ENCODE measurements at places on chromosomes 1 and 21.

DNA sequence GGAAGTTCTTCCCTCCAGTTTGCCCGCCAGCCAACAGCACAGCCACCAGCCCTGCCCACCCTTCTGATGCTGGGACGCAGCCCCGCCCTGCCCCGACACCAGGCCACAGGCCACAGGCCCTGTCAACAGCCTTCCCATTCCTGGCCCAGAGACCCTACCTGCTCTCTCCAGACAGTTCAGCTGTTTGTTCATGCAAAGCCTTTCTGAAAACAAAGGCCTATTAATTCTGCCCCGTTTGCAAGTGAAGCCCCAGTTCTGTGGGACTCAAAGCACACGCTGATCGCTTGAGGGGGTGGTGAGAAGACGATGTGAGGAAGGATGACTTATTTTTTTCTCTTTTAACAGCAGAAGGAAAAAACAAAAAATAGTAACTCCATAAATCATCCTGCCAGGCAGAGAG is 55.4 kb upstream of the KIF26B start:
- no peak for DNase-seq

- DNase-seq, result no peak
Observed at GRCh38 chr1:56824938-56825337, 5.7 kb upstream of the FYB2 start.

DNA sequence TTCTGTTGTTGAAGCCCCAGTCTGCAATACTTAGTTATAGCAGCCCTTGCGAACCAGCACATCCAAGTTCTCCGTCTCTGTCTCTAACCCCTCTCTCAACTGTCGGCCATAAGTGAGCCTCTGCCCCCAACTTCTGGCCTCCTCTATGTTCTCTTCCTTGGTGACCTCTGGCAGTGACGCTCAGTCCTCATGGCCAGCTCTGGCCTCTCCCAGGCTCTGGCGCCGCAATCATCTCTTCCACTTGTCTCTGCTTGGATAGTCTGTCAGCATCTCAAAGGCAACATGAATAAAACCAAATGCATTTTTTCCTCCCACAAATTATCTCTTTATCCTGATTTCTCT is 8.4 kb upstream of the HLCS start:
- no peak for DNase-seq

DNA sequence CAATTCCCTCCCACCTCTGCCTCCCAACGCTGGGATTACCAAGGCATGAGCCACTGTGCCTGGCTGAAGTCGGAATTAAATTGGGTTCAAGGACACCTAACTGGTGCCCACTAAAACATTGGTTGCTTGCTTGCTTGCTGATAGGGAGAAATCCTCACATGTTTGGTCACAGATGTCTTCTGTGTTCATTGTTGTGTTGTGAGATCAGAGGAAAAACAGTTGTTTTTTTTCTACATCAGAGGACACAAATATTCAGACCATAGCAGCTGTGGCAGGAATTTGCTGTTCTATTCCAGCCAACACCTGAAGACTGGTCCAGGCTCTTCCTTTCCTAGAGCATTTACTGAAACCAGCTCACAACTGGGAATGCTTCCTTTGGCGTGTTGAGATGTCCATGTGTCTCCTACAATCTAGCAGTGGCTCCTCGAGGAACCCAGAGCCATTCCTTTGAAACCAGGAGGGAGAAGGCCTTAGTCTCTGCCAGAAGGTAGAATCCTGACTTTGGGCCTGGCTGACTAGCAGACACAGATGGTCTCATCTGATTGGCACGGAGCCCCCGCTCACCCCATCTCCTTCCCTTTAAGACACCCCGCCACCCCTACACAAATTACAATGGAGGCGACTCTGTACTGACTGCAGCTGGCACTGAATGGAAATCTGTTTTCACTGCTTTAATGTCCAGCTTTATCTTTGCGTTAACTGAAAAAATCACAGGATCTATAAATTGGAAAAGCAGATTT is 24.3 kb upstream of the TRIM17 start:
- no peak for DNase-seq

DNA sequence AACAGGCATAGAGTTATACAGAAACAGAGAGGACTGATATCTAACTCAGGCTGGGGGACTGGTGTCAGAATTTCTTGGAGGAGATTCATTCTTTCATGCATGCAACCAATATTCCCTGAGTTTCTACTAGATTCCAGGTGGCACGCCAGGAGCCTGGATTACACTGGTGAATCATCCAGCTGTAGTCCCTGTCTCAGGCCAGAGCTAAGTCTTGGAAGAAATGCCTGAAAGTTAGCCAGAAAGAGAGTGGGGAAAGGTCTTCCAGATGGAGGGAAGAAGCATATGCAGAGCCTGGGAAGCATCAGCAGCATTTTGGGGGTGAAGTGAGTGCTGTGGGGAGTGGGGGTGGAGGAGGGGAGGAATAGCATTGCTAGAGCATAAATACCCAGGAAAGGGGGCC is 239.1 kb downstream of the OMA1 start:
- no peak for DNase-seq

DNA sequence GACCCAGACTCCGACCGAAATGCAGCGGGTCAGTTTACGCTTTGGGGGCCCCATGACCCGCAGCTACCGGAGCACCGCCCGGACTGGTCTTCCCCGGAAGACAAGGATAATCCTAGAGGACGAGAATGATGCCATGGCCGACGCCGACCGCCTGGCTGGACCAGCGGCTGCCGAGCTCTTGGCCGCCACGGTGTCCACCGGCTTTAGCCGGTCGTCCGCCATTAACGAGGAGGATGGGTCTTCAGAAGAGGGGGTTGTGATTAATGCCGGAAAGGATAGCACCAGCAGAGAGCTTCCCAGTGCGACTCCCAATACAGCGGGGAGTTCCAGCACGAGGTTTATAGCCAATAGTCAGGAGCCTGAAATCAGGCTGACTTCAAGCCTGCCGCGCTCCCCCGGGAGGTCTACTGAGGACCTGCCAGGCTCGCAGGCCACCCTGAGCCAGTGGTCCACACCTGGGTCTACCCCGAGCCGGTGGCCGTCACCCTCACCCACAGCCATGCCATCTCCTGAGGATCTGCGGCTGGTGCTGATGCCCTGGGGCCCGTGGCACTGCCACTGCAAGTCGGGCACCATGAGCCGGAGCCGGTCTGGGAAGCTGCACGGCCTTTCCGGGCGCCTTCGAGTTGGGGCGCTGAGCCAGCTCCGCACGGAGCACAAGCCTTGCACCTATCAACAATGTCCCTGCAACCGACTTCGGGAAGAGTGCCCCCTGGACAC is 534 bp downstream of the C1orf56 start:
- no peak for DNase-seq

GRCh38 chr1:210464519-210465039 is 135.9 kb downstream of the HHAT start:
- no peak for DNase-seq

- no peak for DNase-seq
Observed at GRCh38 chr1:203797216-203797615, 1.8 kb downstream of the ZBED6 start.

DNA sequence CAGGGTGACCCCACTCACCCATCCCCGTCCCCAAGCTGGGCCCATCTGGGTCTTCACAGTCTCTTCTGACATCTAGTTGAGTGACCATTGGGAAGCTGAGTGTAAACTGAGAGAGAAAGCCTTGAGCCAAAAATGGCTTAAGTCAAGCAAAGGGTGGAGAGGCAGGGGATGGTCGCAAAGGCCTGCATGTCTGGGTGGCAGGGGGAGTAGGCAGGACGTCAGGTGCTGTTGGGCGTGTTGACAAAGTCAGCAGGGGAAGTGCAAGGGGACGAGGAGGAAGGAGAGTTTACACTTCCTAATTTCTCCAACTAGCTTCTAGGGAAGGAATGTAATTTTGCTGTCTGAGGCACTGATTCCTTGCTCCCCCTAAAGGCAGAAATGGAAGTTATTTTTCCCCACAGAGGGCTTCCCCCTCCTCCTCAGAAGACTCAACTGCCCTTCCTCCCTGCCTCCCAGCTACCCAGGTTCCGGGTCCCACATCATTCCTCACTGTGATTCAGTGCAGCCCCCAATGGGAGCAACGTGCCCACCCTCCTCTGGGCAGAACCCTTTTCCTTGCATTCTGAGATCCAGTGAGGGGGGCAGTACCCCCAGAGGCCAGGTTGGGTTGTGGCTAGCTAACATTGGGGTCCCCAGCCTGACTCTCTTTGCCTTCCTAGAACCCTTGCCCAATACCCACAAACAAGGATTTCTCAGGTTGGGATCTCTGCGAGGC is 1.2 kb upstream of the ADORA1 start:
- DNase-seq, result no peak
